Gastroesophageal sphincter (tissue), 4 donors: ENCODE measurements at places on chromosomes 1 and 21. TPM values are rescaled to one million over a fixed set of nuclear protein-coding genes. Genes with fewer than 3 reads are reported as not detected.

DNA sequence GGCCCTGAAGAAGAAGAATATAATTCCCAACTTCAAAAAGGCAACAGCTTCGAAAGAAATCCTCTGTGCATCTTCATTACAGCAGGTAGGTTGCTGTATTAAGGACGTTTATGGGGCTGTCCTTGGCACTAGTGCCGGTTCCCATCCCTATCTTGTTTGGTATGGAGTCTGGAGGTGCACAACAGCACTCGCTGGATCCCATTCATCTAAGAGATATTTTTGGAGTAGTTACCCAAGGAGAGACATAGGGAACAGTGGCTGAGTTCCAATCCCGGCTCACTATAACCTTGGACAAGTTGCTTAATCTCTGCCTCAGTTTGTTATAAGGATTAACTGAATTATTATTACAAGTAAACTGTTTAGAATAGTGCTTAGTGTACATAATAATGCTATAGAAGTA is 106.4 kb downstream of the TRABD2B start:
- no peak for ATAC-seq

GRCh38 chr1:10113501-10113900 is 80.7 kb downstream of the UBE4B start:
- no peak for ATAC-seq

DNA sequence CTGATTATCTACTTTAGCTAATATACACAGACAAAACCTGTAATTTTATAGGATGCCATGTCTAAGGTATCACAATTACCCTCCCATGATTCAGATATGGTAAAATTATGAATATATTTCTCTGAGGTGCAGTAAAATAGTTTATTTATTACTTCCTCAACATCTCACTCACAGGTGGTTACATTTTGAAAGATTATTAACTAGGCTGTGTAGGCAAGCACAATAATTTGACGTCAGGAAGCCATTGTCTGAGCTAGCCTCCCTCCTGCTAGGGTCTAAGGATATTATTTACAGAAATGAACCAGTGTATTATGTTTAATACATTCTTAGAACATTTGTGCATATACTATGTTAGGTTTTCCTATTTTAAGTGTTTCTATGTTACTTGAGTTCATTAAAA is 69.9 kb upstream of the ADGRL2 start:
- ATAC-seq: no peak

DNA sequence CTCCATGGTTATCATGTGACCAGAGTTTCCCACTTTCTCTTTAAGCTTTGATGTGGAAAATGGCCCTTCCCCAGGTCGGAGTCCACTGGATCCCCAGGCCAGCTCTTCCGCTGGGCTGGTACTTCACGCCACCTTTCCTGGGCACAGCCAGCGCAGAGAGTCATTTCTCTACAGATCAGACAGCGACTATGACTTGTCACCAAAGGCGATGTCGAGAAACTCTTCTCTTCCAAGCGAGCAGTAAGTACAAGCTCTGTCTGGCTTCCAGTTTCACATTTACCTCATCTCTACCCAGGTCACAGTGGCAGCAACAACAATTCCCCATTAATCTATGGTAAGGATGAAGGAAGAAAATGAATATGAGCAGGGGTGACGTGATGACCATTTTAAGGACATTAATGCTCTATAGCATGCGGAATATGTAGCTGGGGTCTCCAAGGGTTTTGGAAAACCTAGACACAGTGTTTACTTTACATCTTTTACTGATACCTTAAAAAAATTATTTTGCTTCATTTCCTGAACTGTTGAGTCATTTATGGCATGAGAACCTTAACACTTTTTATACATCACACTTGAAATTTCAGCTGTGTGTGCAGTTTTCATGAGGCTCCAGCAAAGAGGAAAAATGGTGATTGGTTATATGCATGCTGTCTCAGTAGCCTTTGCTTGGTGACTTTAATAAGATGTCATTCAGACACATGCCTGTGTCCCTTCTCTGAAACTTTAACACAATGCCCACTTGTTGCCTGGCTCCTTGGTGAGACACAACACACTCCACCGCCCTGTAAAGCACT is 286.3 kb upstream of the SGIP1 start:
- no peak for ATAC-seq

DNA sequence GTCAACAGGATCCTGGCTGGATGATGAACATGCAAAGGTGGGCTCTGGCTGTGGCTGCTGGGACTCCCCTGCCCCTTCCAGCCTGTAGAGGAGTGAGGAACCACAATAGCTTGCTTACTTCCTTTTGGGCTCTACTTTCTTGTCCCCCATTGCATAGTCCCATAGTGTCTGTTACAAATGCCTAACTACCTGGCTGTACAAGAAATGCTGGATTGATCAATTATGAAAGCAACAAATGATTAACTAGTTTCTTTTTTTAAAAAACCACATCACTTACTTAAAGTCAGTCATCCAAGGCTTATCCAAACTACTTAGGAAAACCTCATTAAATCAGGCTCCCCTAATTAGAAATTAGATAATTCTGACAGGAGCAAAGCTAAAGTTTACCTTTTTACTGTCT is 514.1 kb upstream of the PKN2 start:
- ATAC-seq: no peak

DNA sequence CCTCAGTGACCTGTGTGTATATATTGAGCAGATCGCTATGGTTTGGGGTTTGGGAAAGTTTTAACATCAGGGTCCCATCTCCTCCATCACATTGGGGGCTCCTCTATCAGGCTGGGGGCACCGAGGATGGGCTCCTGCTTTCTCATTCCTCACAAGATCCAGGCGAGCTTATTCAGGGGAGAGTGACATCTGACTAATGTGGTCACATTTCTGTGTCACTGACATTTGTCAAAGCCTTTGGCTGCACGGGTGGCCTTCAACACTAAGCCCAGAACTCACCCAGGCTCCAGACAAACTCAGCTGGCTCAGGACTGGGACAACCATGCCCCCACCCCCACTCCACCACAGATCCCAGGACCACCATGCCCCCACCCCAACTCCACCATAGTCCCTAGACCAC is 103.3 kb upstream of the IFFO2 start:
- no peak for ATAC-seq

GRCh38 chr1:89994231-89994804 is 592 bp upstream of the ZNF326 start:
- no peak for ATAC-seq

DNA sequence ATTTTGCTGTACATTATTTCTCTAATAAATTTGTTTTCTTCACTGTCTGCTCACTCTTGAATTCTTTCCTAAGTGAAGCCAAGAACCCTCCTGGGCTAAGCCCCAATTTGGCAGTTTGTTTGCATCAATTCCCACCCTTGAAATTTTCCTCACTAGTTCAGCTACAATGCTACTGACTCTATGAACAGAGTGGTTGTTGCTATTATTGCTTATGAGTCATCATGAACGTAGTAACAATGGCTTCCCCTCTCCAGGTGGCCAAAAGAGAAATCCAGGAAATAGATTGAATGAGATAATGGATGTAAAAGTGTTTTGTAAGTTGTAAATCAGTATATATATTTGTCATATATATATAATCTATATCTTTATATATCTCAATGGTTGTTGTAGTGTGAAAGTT is 193.0 kb downstream of the URB2 start:
- no peak for ATAC-seq

GRCh38 chr1:208156741-208157140 is 87.4 kb downstream of the PLXNA2 start:
- no peak for ATAC-seq

DNA sequence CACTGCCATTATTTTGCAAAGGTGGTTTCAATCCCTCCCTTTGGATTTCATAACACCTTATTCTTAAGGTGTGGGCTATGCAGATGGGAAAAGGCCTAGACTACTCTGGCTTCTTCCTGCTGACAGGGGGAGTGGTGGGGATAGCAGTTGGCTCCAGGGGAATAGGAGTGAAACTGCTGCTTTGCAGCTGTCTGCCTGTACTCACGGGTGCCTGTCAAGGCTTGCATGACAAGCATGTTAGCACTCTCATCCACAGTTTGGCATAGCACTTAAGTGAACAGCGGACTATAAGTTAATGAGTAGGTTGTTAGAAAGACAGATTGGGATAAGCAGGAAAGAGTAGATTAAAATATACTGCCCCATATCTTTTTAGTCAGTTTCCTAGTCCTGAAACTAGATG is 287.5 kb upstream of the DAB1 start:
- no peak for ATAC-seq

GRCh38 chr1:150615346-150616201 is 13.8 kb downstream of the ENSA start:
- no peak for ATAC-seq

DNA sequence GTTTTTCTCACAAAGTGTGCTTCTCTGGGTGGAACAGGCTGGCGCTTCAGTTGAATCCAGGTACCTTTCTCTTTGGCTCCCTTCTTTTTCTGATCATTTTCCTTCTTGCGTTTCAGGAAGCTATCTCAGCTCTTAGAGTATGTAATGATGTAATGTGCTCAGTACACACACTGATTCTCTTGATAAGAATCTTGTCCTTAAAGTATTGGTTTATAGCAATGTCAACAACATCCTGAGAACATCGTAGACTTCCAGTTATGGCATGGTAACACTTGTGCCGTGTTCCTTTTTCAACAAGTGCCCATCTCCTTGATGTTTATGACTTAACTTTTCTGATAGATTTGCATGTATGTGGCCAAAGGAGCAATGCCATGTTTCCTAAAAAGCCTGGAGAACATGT is 11.7 kb upstream of the ABCD3 start:
- ATAC-seq: no peak

GRCh38 chr1:221794079-221794670 is 52.3 kb upstream of the DUSP10 start:
- ATAC-seq: no peak

DNA sequence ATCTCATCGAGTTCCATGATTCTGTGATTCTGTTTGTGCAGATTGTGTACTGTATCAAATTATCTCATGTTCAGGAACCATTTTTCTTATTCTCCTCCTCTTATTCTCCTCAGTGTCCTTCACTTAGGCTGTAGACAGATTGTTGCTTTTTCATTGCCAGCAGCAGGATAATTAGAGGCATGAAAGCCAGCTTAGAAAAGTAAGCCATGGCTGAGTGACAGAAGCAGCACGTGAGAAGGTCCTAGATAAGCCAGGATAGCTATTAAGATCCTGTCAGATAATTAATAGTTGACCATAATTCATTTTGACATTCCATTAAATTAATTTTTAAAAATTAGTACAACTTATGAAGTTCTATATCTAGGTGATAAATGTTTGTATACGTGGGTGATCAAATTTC is 60.8 kb upstream of the PRKACB start:
- ATAC-seq: no peak

- no peak for ATAC-seq
These were observed 31.3 kb downstream of the TRIM62 start for GRCh38 chr1:33150522-33150921.

- ATAC-seq: no peak
These were observed 179.1 kb downstream of the DUSP10 start for GRCh38 chr1:221562542-221563475.

- no peak for ATAC-seq
These were observed 6.7 kb downstream of the LDLRAP1 start for GRCh38 chr1:25550155-25550506.

- ATAC-seq: no peak
These were observed 97.6 kb downstream of the OSBPL9 start for GRCh38 chr1:51714374-51715019.

DNA sequence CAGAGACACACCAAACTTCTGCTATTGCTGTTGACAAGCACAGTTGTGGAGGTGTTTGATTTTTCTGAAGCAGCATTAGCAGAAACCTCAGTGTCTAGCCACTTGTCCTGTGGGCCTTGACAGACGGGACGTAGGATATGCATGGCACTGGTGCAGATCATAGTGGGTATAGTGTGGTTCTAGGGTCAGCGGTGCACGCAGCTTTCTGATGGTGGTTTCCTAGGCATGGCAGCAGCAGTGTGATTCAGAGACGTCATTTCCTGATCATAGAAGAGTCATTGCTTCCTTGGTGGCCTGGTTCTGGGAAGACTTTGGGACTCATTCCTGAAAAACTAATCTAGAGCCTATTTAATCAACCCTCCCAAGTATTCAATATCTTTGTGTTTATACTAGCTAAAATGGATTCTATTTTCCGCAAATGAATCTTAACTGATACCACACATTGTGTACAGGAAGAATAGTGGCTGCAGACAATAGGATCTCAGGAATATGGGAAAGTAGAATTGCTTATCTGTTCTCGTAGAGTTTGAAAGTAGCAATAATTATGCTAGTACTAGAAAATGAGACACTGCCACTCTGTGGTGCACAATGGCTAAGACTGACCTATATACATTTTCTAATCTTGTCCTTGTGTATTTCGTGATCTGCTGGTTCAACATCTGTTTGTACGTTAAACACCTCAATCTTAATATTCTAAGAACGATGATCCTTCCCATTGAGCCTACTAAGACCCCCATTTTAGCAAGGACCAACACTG is 2.8 kb upstream of the USP1 start:
- ATAC-seq: no peak

- no peak for ATAC-seq
These were observed 29.7 kb downstream of the MDM4 start for GRCh38 chr1:204545881-204546280.

DNA sequence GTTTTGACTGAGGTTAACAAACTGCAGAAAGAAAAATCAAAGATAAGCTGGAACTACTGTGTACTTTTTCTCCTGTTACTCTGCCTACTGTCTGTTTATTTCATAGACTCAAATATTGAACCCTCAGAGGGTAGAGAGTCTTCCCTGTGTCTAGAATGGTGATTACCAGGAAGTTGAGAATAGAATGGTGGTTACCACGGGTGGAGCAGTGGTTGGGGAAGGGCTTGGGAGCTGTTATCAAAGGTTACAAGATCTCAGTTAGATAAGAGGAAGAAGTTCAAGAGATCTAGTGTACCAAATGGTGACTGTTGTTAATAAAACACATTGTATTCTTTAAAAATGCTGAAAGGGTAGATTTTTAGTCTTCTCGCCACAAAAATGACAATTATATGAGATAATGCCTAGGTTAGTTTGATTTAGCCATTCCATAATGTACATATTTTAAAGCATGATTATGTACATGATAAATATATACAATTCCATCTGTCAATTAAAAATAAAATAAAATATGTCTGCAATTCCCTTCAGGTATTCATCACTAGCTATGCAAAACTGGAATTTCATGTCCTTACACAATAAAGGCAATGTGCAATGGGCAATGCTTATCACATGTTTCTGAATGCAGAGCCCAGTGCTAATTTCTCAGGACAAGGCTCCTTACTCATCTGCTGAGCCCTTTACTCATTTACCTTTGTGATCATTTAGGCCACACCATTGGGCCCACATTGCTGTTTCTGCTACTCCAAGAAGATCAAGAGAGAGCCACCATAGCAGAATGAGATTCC is 474.3 kb upstream of the CAMK1G start:
- ATAC-seq: no peak

Gene SPATA45
- not detected for total RNA-seq

Gene AGT
- 11.3 TPM for total RNA-seq

Gene ADGRB2
- 4.5 TPM for total RNA-seq

Gene CELA3A
- total RNA-seq: not detected

Gene AGMAT
- total RNA-seq: not detected

Gene RNU1-4
- under 0.01 TPM for total RNA-seq

Gene CAMK2N1
- 24.1 TPM for total RNA-seq

Gene LAMTOR2
- 78.1 TPM for total RNA-seq

Gene MASP2
- not detected for total RNA-seq

Gene PPM1J
- total RNA-seq: 0.81 TPM
